ENCODE measurements at places on chromosomes 5 and 9. TPM values are rescaled to one million over a fixed set of nuclear protein-coding genes. Genes with fewer than 3 reads are reported as not detected.

The ASB6 gene
- 20.0 TPM for total RNA-seq

The CD72 gene
- 0.36 TPM for total RNA-seq

The PCDHA12 gene
- total RNA-seq, result 2.9 TPM

The RNF180 gene
- 0.26 TPM for total RNA-seq

The WHRN gene
- 5.0 TPM for total RNA-seq
